Hematopoietic multipotent progenitor cell treated with erythropoietin and hydrocortisone succinate and interleukin-3 and kit ligand, for 8 days (in vitro differentiated cells): ENCODE measurements at places on chromosomes 3 and 15.

GRCh38 chr15:92266796-92267685 is 126.6 kb upstream of the ST8SIA2 start:
- no peak for DNase-seq

DNA sequence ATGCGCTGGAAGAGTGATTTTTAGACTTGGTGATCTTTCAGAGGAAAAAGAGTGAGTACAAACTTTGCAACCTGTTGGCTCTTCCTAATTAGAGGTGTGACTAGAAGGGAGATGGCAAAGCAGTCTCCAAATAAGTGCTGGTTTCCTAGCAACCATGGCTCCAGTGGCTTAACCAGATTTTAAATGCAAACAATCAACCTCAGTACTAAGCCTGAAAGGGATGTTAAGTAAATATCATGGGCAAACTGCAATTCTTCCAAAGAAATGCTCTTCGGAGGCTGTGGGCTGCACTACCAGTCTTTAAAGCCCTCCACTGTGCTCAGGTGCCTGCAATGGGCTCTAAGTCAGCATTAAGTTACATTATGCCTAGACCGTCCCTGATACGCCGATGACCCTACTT is 678.1 kb upstream of the CCDC54 start:
- DNase-seq: no peak

- DNase-seq: no peak
Observed at GRCh38 chr3:89622063-89622700, 514.8 kb downstream of the EPHA3 start.

DNA sequence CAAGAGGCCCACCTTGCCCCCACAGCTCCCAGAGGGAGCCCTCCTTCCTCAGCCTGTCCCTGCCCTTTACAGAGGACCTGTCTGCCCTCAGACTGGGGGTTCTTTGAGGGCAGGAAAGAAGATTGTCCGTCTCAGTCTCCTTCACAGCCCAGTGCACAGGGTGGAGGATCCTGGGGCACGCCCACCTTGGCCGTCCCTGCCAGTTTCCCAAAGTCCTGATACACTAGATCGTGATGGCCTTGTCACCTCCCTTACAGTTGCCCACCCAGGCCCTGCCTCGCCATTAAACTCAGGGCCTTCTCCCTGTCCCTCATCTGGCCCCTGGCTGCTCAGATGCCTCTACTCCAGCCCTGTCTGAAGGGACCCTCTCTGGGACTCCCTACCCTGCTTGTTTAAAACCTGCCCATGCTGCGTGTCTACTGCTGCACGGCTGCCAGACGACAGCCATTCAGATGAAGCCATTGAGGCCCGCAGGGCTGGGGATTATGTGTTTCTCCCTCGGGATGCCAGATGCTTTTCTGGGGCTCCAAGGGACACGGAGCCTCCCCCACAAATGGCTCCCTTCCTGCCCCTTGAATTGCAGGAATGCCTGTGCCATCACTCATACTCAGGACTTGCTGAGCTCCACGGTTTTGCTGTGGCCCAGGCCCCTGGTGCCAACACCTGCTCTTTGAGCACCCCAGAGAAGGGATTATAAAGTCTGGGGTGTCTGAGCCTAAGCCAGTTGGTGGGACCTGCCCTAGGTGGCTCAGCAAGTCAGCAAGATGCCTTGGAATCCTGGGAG is 27.8 kb downstream of the ACSBG1 start:
- no peak for DNase-seq

DNA sequence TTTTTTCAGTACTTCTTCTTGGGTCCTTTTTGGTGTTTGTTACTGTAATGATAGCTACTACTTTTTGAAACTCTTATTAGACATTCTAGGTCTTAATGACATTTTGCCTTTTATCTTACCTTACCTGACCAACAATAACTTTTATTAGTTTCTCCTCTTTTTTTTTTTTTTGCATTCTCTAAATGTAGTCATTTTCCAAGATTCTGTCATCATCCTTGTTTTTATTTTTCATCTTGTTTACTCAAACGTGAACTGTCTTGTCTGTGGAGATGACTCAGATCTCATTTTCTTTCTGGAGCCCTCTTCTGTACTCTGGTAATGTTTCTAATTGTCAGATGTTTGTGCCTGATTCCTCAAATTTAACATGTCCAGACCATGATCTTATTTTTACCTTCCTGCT is 2.9 kb downstream of the ABHD5 start:
- no peak for DNase-seq
